ENCODE measurements at places on chromosomes 7 and 10. TPM values are rescaled to one million over a fixed set of nuclear protein-coding genes. Genes with fewer than 3 reads are reported as not detected.

The ACHE gene
- 0.07 TPM for polyA plus RNA-seq

The VAX1 gene
- polyA plus RNA-seq = not detected

The SMKR1 gene
- 0.76 TPM for polyA plus RNA-seq

The ERLIN1 gene
- 45.6 TPM for polyA plus RNA-seq

The CPVL gene
- 9.8 TPM for polyA plus RNA-seq

The KCNIP2 gene
- polyA plus RNA-seq = 0.41 TPM

The NUTM2B gene
- 0.27 TPM for polyA plus RNA-seq

The GPR26 gene
- not detected for polyA plus RNA-seq
